ENCODE measurements at places on chromosomes 3 and 15.

DNA sequence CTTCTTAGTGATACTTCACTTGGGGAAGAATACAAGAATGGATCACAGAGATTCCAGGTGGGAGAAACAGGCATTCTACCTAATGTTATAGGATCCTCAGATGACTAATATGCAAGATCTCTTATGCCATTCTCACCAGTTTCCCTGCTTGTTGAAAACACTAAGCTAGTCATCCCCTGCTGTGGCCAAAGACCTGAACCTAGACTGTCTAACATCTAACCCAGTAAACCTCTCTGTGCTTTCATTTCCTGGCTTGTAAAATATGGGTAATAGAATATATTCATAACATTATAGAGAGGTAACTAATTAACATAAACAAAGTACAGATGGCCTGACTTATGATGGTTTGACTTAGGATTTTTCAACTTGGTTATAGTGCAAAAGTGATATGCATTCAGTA lies 776.3 kb downstream of the TUSC7 start:
- DNase-seq: no peak

GRCh38 chr3:6994081-6994668 lies 133.3 kb downstream of the GRM7 start:
- no peak for DNase-seq

DNA sequence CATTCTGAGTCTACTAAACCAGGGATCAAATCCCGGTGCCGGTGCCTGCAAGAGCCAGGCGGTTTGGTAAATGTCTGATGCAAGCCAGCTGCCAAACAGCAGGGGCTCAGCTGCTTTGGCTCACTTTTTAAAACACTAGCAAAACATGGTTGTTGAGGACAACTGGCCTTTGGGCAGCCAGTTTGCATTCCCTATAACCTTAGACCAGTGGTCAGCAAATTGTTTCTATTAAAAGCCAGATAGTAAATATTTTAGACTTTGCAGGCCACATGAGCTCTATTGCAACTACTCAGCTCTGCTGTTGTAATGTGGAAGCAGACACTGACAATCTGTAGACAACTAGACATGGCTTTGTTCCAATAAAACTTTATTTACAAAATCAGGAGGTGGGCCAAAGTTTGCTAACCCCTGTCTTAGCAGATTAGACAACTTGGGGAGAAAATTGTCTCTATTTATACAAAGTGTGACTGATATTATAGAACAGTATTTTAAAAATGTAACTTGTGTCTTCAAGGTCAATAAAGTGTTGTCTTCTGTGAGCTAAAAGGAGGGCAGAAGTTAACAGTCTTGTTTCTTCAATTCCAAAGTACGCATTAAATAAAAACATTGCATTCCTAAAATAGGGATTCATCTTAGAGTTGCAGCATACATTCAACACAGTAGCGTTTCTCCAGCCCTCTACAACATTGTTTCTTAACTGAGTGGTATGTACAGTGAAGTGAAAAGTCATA lies 67.6 kb downstream of the SSUH2 start:
- no peak for DNase-seq

GRCh38 chr3:169952045-169952444 lies 14.6 kb upstream of the SEC62 start:
- no peak for DNase-seq

- DNase-seq: no peak
Observed at GRCh38 chr15:70475407-70475781, 288.0 kb downstream of the UACA start.

DNA sequence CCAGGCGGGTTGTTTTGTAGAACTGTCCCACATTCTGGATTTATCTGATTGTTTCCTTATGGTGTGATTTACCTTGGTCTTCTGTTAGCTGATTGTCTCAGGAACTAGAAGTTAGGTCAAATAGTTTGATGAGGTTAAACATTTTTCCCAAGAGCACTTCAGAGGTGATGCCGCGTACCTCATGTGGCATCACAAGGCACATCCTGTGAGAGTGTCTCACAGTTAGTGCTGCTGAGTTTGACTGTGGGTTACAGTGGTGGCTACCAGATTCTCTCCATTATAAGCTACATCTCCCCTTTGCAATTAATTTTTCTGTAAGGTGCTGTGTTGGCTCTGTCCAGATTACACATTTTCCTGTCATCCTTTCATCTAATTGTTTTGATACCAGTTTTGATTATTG lies 12.6 kb downstream of the RPUSD3 start:
- no peak for DNase-seq

All from RWPE2 (cell line).